ENCODE measurements at places on chromosomes 12 and 14. TPM values are rescaled to one million over a fixed set of nuclear protein-coding genes. Genes with fewer than 3 reads are reported as not detected.

OLR1 gene
- total RNA-seq = 3.1 TPM

AMHR2 gene
- not detected for total RNA-seq

GZMB gene
- 1,565 TPM for total RNA-seq

DNA sequence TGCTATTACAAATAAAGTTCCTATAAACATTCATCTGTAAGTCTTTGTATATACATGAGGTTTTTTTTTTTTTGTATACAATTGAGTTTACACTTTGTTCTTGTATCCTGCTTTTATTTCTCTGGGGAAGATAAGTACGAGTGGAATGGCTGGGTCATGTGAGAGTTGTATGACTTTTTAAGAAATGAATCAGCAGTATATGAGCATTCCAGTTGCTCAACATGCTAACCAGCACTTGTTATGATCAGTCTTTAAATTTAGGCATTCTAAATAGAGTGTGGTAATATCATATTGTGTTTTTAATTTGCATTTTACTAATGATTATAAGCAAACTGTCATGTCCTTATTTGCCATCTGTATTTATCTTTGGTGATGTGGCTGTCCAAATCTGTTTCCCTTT is 44.7 kb upstream of the AMIGO2 start:
- DNase-seq = no peak

- DNase-seq = no peak
Observed at GRCh38 chr12:85448548-85449139, 168.6 kb downstream of the ALX1 start.

DNA sequence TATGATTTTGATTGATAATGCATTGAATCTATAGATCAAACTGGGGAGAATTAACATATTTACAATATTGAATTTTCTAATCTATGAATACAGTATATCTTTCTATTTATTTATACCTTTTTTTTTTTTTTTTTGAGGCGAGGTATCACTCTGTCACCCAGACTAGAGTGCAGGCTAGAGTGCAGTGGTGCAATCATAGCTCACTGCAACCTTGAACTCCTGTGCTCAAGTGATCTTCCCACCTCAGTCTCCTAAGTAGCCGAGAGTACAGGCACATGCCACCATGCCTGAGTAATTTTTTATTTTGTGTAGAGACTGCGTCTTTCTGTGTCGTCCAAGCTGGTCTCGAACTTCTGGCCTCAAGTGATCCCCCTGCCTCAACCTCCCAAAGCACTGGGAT is 20.4 kb downstream of the LTBR start:
- no peak for DNase-seq

DNA sequence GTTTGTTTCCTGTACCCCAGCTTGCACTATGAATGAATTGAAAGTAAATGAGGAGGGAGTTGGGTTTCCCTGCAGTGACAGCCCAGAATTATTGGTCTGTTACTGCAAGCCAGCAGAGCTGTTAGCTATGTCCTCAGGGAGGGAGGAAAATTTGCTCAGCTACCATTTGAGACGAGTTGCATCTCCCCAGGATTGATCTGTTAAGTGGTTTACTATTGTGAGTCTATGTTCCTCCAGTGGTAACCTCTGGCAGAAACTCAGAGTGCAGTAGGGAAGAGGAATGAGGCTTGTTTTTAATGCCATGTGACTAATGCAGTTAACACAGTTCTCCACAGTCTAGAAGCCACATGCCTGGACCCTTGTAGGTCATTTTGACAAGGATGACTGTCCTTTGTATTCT is 173.9 kb downstream of the SLC15A4 start:
- DNase-seq = no peak

GRCh38 chr14:68676511-68676943 is 116.3 kb downstream of the ZFP36L1 start:
- DNase-seq = no peak

GRCh38 chr12:89075880-89076540 is 276.3 kb downstream of the DUSP6 start:
- DNase-seq = no peak

DNA sequence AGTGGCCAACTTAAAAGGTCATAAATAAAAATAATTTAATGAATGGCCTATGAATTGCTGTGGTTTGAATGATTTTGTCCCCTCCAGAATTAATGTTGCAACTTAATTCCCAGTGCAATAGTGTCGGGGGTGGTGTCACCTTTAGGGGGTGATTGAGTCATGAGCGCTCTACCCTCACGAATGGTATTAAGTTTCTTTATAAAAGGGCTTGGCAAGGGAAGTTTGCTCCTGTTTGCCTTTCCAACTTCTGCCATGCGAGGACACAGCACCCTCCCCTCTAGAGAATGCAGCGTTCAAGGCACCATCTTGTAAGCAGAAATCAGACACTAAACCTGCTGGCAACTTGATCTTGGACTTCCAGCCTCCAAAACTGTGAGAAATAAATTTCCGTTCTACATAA is 253.3 kb downstream of the ATXN7L3B start:
- no peak for DNase-seq

DNA sequence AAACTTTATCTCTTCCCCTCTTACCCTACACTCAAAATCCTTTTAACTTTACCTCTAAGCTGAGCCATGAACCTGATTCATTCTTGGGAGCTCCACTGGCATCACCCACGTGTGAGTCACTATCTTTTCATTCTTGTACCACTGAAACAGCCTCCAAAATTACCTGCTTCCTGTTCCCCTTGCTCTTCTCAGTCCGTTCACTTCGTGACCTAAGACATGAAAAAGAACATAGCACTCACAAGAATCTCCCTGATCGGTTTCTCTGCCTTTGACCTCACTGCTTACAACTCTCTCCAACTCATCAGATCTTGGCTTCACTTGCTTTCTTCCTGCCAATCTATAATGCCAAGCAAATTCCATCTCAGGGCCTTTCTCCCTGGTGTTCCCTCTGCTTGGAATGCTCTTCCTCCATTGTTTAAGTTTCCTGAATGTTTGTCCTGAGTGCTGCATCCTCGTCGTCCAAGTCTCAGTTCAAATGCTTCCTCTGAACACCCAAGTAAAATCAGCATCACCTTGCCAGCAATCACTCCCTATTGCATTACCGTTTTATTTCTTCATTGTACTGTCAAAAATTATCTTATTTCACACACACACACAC is 9.2 kb downstream of the GLIPR1 start:
- DNase-seq = no peak

DNA sequence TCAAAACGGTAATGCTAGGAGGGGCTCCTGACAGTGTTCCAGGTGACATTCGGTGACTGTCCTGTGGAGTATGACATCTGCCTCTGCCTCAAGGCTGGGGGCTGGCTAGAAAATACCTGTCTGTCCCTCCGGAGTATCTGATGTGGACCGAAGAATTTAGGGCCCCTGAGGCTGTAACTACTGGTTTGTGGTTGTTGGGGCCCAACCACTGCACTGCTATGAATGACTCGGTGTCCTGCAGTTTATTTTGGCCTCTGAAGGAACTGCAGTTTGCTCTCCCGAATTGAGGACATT is 198.9 kb upstream of the CAND1 start:
- DNase-seq = no peak

- DNase-seq = no peak
Observed at GRCh38 chr14:94113490-94113889, 3.0 kb downstream of the IFI27 start.

- no peak for DNase-seq
Observed at GRCh38 chr14:91893007-91893406, 25.7 kb upstream of the TC2N start.

Data from natural killer cell (primary cell).